ENCODE measurements at places on chromosomes 6 and 20.

- no peak for DNase-seq
Measured at GRCh38 chr20:18728165-18728869, 85.3 kb upstream of the SCP2D1 start.

DNA sequence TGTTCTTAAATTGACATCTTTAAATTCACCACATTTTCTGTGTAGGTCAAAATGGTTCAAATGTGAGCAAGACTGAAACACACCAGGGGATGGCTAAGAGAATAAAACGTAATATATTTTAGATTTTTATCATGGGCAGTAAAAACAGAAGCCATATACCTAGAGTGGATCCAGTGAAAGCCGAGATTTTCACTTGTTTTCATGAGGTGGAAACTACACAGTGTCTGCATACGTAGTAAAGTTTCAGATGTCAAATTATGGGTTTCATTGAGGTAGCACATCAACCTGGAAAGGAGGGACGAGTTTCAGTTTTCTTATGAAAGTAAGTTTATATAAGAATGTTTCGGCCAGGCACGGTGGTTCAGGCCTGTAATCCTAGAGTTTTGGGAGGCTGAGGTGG is 25.9 kb downstream of the METTL24 start:
- no peak for DNase-seq

- peak; percentile 59 for DNase-seq
Measured at GRCh38 chr6:137155830-137156229, 17.6 kb downstream of the IL22RA2 start.

DNA sequence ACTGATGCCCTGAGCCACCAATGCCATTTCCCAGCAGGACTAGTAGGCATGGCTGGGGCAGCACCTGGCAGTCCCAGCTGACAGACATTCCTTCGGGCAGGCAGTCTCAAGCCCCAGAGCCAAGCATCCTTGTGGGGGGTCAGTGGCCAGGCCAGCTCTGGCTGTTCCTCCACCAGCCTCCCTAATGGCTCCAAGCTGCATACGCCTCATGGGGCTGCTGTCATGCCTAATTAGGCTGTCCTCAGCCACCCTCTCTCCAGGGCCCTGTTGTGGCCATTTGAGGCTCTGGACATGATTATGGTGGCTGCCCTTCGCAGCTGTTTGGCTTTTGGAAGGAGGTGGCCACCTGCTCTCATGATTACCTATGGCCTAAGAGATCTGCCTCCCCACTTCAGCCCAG is 79.4 kb downstream of the DLGAP4 start:
- no peak for DNase-seq

DNA sequence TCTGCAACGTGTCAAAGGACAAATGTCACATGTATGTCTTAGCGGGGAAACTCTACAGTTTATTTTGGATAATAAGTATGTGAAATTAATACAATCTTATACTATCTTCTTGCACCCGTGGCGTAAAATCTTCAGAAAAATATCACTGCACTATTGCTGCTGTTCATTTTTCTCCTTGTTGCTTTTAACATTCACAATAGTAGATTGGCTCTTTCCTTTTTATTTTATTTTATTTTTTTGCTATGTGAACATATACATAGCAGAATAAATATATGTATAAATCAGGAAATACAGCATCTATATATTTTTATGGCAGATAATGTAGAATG is 15.4 kb downstream of the GPR31 start:
- no peak for DNase-seq

DNA sequence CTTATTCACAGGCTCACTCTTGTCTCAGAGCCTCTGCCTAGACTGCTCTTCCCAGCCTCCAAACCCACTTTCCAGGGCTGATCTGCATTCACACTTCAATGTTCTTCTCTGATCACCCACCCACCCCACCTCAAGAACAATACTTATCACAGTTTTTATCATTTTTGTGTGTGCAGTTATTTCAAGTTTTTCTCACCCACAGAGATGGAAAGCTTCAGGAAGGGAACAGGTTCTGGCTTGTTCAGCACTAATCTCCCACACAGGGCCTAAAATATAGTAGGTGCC is 160.9 kb downstream of the MRPL14 start:
- DNase-seq: no peak

DNA sequence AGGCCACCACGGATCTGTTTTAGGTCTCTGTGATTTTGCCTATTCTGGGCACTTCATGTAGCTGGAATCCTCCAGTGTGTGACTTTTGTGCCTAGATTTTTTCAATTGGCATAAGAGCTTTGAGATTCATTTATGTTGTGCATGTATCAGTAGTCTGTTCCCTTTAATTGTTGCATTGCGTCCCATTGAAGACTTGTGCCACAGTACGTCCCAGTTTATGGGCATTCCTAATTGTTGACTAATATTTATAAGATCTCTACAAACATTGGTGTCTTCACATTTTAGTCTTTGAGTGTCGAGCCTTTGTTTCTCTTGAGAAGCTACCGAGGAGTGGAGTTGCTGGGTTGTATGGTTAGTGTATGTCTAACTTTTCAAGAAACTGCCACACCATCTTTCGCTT is 704 bp upstream of the FAM210B start:
- no peak for DNase-seq

DNA sequence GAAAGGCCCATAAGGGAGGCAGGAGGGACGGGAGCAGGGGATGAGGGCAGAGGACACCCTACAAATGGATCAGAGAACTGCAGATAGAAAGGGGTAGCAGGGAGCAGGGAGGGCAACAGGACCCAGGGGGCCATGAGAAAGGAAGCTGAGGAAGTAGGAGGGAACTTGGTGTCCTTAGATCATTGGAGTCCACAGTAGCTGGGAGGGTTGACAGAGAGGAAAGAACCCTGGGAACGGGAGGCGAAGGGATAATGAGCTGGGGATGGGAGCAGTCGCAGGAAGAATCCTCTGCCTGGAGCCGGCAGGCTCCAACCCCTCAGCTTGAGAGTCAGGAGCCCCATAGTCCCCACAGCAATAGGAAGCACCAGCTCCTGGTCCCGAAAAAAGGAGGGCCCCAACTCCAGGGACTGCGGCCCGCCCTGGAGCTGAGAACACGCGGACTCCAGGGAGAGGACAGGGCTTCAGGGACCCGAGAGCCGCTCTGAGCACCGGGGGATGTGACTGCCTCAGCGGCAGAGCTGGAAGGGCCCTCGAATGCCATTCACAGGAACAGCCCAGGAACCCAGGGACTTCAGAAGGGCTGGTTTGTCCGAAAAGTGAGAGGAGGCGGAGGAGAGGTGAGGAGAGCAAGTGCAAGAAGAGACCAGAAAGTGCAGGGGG is 32.7 kb downstream of the HLA-A start:
- no peak for DNase-seq

- DNase-seq: no peak
Measured at GRCh38 chr6:126812651-126813050, 305.8 kb upstream of the RSPO3 start.

DNA sequence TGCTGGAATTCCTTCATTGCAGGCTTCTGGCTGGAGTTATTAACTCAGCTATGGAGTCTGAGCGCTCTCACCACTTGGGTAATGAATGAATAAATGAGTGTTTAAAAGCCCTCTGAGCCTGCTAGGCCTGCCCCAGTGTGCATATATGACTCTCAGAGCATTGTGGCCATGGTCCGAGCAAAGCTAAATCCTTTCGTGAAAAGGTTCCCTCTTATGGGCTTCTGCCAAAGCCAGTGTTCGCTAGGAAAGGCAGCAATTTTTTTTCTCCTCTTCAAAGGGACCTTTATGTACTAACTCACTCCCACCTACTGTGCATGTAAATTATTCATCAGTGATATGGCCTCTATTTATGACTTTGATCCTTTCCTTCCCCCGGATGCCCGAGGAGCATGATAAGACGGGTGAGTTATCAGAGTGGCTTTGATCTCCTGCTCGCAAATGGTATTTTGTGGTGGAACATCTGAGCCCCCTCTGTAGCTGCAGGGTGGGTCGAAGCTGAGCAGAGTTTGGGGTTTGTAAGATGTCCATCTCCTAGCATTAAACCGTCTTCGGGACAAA is 88.6 kb downstream of the LINC00237 start:
- DNase-seq: no peak

GRCh38 chr6:153309651-153310050 is 178.6 kb upstream of the RGS17 start:
- no peak for DNase-seq

DNA sequence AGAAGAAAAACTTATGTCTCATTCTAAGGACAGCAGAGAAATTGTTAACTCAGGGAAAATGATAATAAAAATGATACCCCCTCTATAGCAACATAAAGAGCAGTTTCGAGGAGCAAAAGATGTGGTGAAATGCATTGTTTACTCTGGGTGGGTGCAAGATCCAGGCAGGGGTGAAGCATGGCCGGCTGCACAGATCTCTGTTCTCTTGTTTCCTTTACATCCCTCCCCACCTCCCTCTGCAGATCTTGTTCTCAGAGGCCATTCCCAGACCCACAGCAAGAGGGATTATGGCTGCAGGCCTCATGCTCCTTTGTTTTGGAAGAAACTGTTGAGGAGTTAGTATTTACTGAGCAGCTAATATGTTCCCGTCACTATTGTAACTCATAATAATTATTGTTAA is 1.8 kb downstream of the BTN3A1 start:
- no peak for DNase-seq

GRCh38 chr6:10269814-10270472 is 144.9 kb downstream of the TFAP2A start:
- no peak for DNase-seq

DNA sequence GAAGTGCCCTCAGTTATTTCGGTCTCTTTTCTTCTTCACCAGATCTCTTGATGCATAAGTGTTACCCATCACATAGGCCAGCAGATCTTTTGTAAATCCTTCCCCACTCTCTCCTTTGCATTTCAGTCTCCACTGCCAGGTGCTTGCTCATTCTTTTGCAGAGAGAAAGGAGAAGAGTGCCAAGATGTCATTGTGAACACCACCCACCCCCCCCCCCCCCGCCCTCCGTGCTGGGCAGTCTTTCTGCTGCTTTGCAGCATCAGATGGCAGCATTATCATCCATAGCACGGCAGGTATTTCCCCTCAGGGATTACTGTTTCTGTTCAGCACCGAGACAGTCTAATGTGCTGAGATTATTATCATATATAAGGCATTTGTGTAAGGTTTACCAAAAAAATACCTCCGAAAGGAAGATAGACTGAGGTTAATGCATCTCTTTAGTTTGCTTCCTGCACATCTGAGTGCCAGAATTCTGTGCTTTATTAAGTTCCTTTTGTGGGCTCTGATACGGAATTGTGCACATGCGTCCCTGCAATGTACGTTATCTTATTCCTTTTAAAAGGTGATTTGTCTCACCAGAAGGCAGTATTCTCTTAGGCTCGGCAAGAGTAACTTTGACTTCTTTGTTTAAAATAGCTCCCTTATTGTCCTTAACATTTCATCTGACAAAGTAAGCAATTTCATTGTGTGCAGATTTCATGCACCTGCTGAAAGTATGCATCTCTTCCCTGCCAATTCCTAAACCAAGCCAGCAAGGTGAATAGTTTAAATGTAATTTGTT is 128.8 kb downstream of the PHACTR1 start:
- no peak for DNase-seq

GRCh38 chr20:64151633-64152530 is 12.4 kb upstream of the MYT1 start:
- no peak for DNase-seq

DNA sequence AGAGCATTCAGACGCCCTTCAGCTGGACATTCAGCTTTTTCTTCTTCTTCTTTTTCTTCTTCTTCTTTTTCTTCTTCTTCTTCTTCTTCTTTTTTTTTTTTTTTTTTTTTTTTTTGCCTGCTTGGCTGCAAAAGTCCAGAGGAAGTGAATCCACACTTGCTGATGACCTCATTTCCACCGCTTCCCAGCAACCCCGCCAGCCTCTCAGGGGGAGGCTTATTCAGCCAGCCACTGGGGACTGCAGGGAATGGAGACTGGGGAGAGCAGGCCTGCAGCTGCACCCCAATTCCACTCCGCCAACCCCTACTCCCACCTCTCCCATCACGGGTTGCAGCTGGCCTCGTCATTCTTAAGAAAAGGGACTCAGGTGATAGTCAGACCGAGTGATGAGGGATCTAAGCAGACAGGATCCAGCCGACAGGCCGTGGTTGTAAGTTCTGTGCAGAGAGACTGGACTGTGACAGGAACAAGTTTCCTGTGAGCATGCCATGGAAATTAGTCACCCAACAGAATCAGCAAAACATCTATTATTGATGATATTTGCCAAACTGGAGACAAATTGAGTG is 59.0 kb upstream of the QKI start:
- no peak for DNase-seq

- DNase-seq: no peak
Measured at GRCh38 chr6:169045486-169045885, 208.2 kb downstream of the THBS2 start.

GRCh38 chr6:39289490-39289889 is 24.7 kb downstream of the KCNK17 start:
- no peak for DNase-seq

GRCh38 chr6:44356487-44356886 is 14.0 kb downstream of the SPATS1 start:
- DNase-seq: no peak

- DNase-seq: no peak
Measured at GRCh38 chr6:18218233-18218632, 46.1 kb downstream of the DEK start.

DNA sequence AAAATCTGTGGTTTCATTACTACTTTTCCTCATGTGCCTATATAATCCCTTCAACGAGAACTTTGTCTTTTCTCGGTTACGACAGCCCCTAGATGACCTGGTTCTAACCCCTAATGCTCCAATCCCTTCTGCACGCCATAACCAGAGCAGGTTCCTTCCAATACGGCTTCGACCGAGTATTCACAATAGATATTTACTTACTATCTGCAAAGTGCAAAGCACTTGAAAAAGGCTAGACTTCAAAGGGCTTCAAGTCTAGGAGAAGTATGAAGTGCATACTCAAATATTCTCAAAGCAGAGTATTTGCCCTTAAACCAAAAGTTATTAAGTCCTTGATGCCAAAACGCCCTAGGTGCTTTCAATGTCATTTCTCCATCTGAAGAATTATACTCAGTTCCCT is 63.4 kb upstream of the NHSL1 start:
- DNase-seq: no peak

DNA sequence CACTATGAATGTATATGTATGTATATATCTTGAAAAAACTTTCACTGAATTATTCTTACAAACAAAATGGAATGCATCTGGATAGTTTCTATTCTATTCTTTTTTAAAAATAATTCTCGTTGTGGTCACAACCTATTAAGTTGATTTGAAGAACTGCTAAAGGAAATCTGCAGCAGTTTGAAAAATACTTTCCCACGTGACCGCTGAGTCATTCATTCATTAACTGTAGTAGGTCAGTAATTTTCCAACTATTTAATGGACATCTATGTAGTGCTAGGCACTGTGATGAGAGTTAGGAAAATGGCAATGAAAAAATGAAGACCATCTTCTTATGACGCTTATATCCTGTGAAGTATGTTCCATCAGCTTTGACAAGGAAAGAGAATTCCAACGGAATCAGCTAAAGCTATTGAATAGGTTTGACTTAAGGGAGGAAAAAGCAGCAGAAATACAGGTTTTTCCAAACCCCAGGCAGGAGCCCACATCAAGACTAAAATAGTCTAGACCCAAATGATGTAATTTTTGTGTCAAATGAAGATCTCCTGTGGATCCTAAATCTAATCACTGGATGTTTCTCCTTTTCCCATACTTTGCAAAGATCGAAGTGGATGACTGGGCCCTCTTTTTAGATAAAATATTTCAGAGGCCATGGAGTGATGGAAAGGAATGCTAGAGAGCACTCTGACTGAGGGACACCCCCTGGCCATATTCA is 4.1 kb upstream of the EFHC1 start:
- no peak for DNase-seq
